GM23338 (cell line): ENCODE measurements at places on chromosomes 3 and 15. TPM values are rescaled to one million over a fixed set of nuclear protein-coding genes. Genes with fewer than 3 reads are reported as not detected.

PTH1R gene
- 1.3 and 5.7 TPM in 2 replicates for total RNA-seq

DNA sequence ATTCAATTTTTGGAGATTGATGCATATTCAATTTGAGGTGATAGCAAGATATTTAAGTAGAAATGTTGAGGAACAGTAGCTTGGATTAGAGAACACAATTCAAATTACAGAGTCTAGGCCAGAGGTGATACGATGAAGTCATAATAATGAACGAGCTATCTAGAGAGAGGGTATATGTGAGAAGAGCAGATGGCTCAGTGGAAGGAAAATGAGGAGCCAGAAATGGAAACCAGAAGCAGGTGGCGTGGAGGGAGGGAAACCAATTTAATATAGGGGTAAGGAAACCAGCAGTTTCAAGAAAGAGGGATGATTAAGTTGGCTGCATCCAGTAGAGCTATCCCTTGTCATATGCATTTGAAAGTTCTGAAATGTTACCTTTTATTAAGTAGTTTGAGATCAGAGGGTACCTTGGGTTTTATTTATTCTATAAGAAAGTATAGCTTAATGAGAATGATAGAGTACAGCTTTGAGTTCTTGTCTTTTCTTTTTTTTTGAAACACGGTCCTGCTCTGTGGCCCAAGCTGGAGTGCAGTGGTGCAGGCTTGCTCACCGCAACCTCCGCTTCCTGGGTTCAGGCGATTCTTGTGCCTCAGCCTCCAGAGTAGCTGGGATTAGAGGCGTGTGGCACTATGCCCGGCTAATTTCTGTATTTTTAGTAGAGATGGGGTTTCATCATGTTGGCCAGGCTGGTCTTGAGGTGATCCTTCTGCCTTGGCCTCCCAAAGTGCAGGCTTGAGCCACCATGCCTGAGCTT is 22.1 kb downstream of the NCK1 start:
- DNase-seq: no peak

DNA sequence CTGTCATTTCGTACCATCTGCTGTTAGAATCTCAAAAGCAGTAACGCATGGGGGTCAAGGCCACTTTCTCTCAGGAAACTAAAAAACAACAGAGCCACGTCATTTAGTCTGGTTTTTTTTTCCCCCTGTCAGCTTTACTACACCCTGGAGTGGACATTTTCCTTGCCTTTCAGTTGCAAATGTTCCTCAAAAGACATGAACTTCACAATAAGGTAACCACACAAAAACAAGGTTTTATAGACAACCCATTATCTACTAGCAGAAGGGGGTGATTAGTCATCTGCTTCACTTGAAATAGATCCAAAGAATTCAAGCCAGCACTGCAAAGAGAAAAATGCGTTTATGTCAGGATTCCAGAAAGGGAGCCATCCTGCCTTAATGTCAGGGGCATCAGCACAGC is 171.8 kb upstream of the CDIN1 start:
- DNase-seq: no peak

TOP2B gene
- 167 and 179 TPM in 2 replicates for total RNA-seq

GRCh38 chr3:140205598-140205997 is 270.6 kb downstream of the CLSTN2 start:
- DNase-seq: no peak

DUOXA1 gene
- not detected in 2 replicates for total RNA-seq

- DNase-seq: no peak
These were observed 46.9 kb upstream of the DCUN1D1 start for GRCh38 chr3:183027276-183027675.

ROBO2 gene
- 4.3 and 7.8 TPM in 2 replicates for total RNA-seq

GRCh38 chr15:49462232-49462844 is 39.3 kb downstream of the FGF7 start:
- DNase-seq: no peak

PLA2G4D gene
- total RNA-seq: 0.07 TPM in 1 of 2 replicates, not detected in the other

- DNase-seq: peak; percentile 12
These were observed 74.8 kb downstream of the ADAMTS9 start for GRCh38 chr3:64612916-64613526.

- DNase-seq: peak; percentile 90
These were observed 59.7 kb upstream of the KBTBD8 start for GRCh38 chr3:66938338-66938963.

DNA sequence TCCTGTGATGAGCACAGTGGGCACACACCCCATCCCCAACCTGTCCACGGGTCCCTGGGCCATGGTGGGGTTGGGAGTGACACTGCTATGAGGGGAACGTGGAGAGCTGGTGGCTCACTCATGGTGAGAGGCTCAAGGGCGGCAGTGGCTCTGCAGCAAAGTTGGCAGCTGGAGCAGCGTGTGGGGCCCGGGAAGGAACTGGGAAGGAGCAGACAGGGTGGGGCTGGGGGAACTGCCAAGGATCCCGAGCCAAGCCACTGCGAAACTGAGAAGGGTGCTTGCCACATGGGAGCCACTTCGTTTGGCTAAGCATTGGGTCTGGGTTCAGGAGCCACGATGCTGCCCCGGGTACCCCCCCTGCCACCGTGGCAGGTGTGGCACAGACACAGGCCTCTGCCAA is 80.1 kb downstream of the SNRK start:
- no peak for DNase-seq

DNA sequence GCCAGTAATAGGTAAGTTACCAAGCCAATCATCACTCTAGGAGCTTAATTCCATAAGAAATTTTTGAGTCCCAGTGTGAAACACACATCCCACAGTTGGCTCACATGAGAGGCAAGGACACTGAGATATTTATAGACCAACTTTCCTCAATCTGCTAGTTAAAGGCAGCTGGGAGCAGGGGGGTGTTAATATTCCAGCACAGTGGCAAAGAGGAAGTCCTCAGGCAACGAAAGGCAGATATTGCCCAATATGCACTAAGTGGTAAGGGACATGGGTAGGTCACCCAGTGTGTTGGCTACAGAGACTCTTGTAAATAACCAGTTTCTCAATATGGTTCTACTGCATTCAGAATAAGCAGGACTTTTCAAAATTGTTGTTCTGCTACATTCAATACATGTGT is 61.0 kb downstream of the TOP2B start:
- DNase-seq: no peak

DNA sequence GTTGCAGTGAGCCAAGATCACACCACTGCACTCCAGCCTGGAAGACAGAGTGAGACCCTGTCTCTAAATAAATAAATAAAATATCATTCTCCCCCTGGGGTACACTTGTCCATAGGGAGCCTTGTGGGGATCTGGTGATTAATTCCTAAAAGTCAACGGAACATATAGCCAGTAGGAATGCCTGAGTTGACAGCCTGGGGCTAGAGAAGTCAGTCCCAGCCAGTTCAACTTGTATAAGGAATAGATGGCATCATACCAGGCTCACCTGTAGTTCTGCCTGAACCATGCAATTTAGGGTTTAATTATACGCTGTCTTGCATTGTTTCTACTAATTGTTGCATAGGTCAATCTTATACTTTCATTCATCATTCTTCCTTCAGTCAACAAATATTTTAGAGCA is 5.9 kb upstream of the BOC start:
- DNase-seq: no peak

- DNase-seq: no peak
These were observed 26.0 kb upstream of the PEX5L start for GRCh38 chr3:180062771-180063170.

DNA sequence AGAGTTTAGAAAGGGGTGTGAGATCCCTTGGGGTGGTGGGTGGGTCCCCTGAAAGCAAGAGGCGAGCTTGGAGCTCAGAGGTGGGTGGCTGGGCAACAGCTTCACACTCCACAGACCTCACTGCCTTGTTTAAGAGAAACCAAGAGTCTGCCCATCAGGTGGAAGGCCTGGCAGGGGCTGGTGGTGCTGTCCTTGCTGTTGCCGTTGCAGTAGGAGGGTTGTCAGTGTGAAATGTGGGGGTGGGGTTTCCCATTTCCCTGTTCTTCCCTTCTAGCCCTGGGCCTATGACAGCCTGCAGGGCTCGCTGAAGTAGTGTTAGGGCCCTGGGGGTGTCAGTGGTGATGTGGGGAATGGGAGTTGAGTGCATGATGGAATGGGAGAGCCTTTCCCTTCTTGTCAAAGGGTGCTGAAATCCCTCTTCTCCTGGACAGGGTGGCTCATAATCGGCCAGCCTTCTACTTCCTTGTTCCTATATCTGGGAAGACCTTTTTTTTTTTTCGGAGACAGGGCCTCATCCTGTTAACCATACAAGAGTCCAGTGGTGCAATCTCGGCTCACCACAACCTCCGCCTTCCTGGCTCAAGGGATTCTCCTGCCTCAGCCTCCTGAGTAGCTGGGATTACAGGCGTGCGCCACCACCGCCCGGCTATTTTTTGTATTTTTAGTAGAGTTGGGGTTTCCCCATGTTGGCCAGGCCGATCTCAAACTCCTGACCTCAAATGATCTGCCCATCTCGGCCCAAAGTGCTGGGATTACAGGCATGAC is 4.3 kb downstream of the PLEKHO2 start:
- DNase-seq: no peak

GOLGA6L4 gene
- total RNA-seq: 0.76 and 3.8 TPM in 2 replicates

POLG gene
- 70.2 and 74.1 TPM in 2 replicates for total RNA-seq

GRCh38 chr15:67783303-67783702 is 42.0 kb upstream of the SKOR1 start:
- DNase-seq: no peak
